Activated CD4-positive, alpha-beta T cell treated with anti-CD3 and anti-CD28 coated beads for 1 hour (primary cell): ENCODE measurements at places on chromosomes 6 and 20.

DNA sequence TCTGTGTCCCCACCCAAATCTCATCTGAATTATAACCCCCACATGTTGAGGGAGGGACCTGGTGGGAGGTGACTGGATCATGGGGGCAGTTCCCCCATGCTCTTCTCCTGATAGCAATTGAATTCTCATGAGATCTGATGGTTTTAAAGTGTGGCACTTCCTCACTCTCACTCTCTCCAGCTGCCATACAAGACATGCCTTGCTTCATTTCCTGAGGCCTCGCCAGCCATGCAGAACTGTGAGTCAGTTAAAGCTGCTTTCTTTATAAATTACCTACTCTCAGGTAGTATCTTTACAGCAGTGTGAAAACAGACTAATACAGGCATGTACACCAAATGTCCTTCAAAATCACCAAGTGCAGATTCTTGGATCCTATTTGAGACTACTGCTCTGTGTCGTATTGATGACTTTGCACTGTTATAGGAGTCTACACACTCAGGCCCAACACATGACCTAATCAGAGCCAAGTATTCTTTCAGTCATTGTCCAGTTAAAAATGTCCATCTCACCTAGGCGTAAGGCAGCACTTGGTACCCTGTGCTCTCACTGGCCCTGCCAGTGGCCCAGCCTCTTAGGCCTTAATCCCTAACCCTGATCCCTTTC, 52.8 kb upstream of the UST start:
- no peak for DNase-seq

DNA sequence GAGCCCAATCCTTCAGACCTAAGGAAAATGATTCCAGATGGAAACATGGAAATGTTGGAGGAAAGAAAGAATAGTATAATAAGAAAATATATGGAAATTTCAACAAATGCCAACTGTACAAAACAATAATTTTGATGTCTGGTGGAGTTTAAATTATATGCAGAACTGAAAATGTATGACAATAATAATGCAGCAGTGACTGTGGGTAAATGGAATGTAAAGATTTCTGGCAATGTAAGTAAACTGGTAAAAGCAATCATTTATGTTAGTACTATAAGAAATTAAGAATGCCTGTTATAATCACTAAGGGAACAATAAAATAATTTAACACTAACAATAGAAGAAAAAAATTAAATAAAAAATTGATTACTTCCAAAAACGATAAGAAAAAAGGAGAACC, 89.0 kb downstream of the EDN1 start:
- no peak for DNase-seq

GRCh38 chr6:151284012-151284411, 44.2 kb downstream of the AKAP12 start:
- no peak for DNase-seq

- DNase-seq, result no peak
These were observed 5.4 kb upstream of the RAB44 start for GRCh38 chr6:36692220-36692619.

GRCh38 chr20:5809495-5809894, 59.3 kb downstream of the SHLD1 start:
- no peak for DNase-seq

- no peak for DNase-seq
These were observed 182.1 kb upstream of the SNX9 start for GRCh38 chr6:157640746-157641451.

DNA sequence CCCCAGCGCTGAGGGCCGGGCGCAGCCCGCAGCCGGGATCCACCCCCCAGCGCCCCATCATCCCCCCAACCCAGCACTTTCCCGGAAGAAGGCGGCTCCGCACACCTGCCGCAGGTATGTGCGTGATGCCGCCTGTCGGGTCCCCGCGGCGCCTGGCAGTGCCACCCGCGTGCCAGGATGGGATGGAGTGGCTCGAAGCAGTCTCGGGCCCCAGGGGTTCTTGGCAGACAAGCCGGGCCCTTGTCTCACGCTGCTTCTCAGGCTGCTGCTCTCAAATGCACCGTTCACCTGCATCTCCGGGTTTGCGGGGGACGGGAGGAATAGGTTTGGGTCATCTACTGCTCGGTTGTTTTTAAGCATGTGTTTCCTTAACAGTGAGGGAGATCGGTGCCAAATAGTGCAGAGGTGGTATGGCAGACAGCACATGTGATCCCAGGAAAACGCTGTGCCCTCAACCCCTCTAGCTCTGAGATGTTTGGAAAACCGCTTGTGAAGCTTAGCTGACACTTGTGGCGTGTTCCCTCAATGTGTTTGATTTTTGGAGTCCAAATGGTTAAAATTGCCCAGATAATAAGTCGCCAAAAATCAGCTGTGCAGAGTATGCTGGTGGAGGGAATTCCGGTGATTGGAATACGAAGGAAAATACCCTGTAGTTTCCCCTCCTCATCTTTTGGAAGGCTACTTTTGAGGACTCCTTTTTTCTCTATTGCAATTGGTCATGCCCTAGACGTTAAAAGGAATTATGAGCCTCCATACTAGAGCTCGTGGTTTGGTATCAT, 926 bp downstream of the MYLIP start:
- peak; percentile 27 for DNase-seq

- no peak for DNase-seq
These were observed 13.5 kb upstream of the HLA-DQA1 start for GRCh38 chr6:32623693-32624092.

DNA sequence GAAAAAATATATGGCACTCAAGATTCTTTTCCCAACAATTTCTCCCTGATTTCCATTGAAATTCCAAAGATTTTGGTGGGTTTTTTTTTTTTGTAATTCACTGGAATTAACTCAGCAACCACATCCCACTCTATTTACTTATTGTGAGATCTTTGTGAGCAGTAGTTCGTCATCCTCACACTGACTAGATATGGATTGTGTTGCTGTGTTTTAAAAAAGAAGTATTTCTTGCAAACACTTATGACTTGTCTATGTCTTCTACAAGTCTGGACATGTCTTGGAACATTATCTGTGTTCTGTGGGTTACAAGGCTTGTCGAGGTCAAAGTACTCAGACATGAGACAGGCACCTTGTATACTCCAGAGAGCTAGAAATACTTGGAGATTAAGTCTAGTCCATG, 7.3 kb upstream of the TENT5A start:
- no peak for DNase-seq

- no peak for DNase-seq
These were observed 282.7 kb upstream of the PRDM1 start for GRCh38 chr6:105803442-105803841.

DNA sequence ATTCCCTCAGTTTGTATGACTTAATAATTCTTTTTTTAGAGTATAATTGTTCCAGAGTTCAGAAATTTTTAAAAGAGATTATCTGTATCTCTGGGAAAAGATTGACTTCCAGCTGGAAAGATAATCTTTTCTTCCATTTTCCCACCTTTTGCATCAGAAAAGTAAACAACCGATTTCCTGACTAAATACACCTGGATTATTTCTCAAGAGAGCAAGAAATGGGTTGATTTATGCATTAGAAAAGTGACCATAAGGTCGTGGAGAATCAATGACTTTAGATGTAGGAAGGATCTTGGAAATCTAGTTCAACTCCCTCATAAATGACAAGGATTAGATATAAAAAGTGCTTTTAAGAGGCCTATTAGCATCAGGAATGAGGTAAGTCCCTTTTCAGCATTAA, 79.9 kb downstream of the SGK1 start:
- DNase-seq, result no peak

- DNase-seq, result no peak
These were observed 12.5 kb upstream of the HLA-DOA start for GRCh38 chr6:33021917-33022316.

GRCh38 chr20:36435592-36436541, 105.5 kb upstream of the MYL9 start:
- DNase-seq, result peak; percentile 79

GRCh38 chr6:88143421-88144157, 22.6 kb downstream of the CNR1 start:
- no peak for DNase-seq

DNA sequence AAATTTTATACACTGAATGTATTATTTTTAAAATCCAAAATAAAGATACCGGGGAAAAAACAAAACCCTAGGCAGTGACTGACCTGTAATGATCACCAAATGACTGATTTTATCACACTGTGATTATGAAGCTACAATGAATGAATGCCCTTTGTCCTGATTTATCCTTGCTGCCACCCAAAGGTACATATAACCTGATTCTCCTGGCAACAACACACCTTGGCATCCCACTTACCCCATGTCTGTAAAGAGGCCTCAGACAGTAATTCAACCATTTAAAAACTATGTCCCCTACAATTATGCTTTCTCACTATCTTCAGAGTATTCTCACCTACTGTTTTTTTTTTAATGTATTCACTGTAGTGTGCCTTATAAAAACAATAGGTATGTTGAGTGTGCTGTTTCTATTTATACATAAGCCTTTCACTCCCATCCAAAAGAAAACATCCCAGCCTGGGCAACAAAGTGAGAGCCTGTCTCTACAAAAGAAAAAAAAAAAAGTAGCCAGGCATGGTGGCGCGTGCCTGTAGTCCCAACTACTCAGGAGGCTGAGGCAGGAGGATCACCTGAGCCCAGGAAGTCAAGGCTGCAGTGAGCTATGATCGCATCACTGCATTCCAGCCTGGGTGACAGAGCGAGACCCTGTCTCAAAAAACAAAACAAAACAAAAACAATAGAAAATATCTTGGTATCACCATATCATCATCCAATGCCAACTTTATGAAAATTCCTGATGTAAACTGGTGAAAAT, 21.7 kb downstream of the B4GALT5 start:
- DNase-seq, result no peak

DNA sequence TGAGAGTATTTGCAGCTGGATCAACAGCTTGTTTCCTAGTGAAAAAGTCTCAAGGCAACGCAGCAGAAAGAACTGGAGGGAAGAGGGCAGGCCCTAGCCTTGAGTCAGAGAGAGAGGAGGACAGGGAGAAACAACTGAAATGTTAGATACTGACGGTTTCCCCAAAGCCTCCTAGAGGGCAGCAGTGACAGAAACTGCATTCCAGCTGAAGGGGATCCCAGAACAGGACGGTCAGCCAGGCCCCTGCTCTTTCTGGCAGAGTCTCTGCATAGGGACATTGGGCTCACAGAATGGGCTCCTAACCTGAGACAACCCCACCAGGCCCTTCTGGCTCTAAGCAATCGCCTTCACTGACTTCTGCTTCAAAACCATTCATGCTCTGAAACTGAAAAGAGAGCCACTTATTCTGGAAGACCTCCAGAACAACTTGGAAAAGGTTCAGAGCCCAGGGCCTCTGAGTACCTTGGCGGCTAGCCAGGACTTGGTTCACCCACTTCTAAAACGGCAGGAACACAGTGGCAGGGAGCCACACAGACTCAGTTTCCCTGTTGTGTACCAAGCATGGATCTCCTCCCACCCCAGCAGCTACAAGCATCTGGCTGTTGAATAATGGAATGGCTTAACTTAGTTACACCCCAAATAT, 72.9 kb downstream of the PSMB1 start:
- no peak for DNase-seq

DNA sequence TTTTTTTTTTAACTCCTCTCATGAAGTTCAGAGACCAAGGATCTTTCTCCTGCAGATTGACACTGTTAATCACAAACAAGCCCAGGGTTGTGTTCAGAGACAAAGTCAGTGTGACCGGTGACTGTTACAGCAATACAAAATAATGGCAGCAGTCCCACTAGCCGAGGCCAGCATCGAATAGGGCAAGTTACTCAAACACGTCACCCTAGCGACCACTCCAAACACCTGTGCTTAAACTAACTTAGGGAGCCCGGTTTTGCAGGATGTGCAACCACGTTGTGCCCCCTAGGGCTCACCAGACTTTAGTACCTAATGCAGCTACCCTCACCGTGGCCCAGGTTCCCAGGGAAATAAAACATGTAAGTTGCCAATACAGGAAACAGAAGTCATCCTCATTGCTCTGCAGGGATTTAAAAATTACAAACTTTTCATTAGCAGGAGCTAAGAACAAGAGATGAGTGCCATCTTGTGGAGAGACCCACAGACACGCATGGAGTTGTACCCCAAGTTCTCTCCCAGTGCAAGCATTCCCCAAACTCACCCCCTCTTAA, 38.1 kb downstream of the FAM50B start:
- no peak for DNase-seq

- no peak for DNase-seq
These were observed 94.7 kb upstream of the NXT1 start for GRCh38 chr20:23255716-23256385.

DNA sequence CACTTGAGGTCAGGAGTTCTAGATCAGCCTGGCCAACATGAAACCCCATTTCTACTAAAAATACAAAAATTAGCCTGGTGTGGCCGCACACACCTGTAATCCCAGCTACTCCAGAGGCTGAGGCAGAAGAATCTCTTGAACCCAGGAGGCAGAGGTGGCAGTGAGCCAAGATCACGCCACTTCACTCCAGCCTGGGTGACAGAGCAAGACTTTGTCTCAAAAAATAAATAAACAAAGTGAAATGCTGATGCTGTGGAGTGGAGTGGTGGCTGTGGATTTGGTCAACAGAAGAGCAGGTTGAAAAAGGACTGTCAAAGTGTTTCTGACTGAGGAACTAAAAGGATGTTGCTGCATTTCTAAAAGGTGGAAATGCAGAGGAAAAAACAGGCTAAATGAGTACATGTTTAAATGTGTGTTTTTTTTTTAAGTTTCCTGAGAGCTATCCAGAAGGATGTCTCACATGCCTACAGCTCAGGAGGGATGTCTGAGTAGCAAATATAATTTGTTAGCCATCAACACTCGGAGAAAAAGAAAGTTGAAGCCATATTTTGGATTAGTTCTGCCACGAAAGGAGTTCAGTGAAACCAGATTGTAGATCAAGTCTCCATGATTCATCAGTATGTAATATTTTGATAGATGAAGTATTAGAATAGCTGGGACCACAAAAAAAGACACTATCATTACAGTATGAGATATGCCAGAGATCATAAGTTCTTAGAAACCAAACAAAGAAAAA, 621.1 kb upstream of the ADGRB3 start:
- DNase-seq, result no peak

- DNase-seq, result no peak
These were observed 138.1 kb downstream of the CD164 start for GRCh38 chr6:109243863-109244825.
